Daoy (cell line): ENCODE measurements at places on chromosomes 1 and 21. TPM values are rescaled to one million over a fixed set of nuclear protein-coding genes. Genes with fewer than 3 reads are reported as not detected.
A peak's percentile ranks its signal among the peaks of the same experiment; 100 is the strongest.

The NBPF4 gene
- 0.46 TPM in 1 of 2 replicates, not detected in the other for total RNA-seq

The SMCP gene
- total RNA-seq: not detected in 2 replicates

The CLCA1 gene
- total RNA-seq: not detected in 2 replicates

DNA sequence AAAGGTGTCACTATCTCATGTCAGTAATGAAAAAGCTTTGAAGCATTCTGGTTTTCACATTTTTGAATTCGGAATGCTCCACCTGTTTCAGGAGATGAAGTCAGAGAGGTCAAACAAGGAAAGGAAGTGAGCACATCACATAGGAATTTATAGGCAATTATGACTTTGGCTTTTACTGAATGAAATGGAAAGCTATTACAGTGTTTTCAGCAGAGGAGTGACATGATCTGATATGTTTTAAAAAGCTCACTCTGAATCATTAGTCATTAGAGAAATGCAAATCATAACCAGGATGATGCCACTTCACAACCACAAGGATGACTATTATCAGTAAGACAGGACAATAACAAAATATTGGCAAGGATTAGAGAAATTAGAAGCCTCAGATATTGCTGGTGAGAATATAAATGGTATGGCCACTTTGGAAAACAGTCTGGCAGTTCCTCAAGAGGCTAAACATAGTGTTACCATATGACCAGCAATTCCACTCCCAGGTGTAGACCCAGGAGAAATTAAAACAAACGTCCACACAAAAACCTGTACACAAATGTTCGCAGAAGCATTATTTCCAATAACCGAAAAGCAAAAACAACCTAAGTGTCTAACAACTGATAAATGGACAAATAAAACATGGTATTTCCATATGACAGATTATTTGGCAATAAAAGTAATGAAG is 7.5 kb downstream of the TAF1A start:
- DNase-seq: peak; percentile 60

- peak; percentile 76 for DNase-seq
Measured at GRCh38 chr1:94855307-94855700, 35.1 kb downstream of the SLC44A3 start.

- DNase-seq: no peak
Measured at GRCh38 chr1:93573940-93574469, 107.6 kb downstream of the BCAR3 start.
